NCI-H774 (cell line): ENCODE measurements at places on chromosomes 5 and 9.

DNA sequence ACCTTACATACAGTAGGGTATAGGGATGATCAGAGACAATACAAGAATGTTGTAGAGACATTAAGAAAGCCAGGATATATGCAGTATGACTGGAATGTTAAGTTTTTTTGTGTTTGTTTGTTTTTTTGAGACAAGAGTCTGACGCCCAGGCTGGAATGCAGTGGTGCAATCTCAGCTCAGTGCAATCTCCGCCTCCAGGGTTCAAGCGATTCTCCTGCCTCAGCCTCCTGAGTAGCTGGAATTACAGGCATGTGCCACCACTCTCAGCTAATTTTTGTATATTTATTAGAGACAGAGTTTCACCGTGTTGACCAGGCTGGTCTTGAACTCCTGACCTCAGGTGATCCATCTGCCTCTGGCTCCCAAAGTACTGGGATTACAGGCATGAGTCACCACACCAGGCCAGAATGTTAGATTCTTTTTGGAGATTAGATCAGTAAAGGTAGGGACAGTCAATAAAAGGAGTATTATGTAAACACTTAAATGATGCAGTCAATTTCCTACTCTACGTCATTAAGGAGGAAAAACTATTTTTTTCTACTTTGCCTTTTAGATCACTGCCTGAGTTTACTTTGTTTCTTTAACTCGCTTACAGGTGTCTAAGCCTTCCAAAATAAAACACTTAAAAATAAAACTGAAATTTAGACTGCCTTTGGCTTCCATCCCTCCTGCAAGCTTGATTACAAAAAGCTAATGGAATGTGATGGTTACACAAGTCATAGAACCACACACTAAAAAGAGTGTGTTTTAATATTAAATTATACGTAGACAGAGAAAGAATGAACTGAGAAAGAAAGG, 6.8 kb upstream of the HNRNPA0 start:
- DNase-seq = no peak

- DNase-seq = no peak
Measured at GRCh38 chr5:1701216-1701864, 98.3 kb downstream of the MRPL36 start.

GRCh38 chr5:4662756-4663155, 477.4 kb upstream of the ADAMTS16 start:
- no peak for DNase-seq

GRCh38 chr9:112809351-112809848, 58.8 kb downstream of the SNX30 start:
- DNase-seq = no peak

- no peak for DNase-seq
Measured at GRCh38 chr9:134834217-134834956, 46.2 kb upstream of the FCN2 start.

DNA sequence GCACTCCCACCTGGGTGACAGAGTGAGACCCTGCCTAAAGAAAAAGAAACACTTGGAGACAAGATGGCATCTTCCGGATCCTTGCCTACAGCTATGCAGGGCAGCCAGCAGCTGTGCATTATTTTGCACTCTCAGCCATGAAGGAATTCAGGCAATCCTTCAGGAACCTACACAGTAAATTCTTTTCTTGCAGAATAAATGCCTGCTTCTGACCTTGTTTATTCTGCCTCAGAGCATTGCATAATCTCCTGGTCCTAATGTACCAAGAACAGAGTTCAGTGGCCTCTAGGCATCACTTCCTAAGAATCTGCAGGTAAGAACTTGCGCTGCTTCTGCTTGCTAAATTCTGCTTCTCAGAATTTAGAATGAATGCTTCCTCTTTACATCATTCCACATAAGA, 16.8 kb downstream of the GLDC start:
- no peak for DNase-seq

- DNase-seq = no peak
Measured at GRCh38 chr9:98410185-98410697, 154.8 kb upstream of the TBC1D2 start.

DNA sequence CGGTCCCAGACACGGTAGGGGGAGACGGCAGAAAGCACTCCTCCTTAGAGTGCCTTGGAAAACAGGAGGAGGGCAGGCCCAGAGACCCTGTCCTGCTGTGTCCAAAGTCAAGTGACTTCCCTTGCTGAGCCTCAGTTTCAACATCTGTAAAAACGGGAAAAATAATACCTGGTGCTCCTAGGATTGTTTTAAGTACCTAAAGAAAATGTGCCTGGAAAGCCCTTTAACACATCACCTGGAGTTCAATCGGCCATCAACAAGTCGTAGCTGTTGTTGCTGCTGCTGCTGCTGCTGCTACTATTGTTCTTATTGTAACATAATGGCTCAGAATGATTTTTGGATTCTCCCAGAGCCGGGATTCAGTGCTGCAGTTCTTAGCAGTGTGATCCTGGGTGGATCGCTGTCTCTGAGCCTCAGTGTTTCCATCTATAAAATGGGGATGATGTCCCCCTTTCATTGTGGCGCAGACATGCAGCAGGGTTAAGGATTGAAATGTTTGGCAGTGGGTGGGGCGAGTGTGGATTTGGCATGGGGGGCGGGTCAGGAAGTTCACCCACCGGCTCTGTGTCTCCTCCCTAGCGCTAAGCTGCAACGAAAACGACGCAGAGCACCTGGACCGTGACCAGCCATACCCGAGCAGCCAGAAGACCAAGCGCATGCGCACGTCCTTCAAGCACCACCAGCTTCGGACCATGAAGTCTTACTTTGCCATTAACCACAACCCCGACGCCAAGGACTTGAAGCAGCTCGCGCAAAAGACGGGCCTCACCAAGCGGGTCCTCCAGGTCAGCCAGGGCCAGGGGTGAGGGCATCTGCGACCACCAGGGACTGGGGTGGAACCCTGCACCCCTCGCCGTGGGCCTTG, 9.2 kb downstream of the LHX2 start:
- no peak for DNase-seq

DNA sequence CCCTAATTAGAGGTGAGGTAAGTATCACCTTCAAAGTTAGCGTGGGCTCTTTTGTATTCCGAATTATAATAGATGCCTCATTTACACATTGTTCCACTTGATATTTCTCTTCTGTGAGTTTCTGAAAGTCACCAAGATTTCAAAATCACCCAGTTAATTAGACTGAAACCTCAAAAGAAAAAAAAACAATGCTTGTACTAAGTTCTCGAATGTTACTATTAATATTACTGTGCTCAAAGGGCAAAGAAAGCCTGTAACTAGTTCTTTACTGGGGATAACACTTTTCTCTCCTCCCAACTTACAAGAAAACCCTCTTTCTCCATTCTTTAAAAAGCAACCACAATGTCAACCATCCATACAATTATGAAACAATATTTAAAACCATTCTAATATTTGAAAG, 98.5 kb downstream of the STRBP start:
- DNase-seq = no peak
